ENCODE measurements at places on chromosomes 3 and 15. TPM values are rescaled to one million over a fixed set of nuclear protein-coding genes. Genes with fewer than 3 reads are reported as not detected.

LRRK1 gene
- 7.0 TPM for total RNA-seq

BFSP2 gene
- total RNA-seq: not detected

MCF2L2 gene
- total RNA-seq: 3.9 TPM

ARID3B gene
- total RNA-seq: 19.0 TPM

ANKUB1 gene
- not detected for total RNA-seq

CD96 gene
- not detected for total RNA-seq

DNA sequence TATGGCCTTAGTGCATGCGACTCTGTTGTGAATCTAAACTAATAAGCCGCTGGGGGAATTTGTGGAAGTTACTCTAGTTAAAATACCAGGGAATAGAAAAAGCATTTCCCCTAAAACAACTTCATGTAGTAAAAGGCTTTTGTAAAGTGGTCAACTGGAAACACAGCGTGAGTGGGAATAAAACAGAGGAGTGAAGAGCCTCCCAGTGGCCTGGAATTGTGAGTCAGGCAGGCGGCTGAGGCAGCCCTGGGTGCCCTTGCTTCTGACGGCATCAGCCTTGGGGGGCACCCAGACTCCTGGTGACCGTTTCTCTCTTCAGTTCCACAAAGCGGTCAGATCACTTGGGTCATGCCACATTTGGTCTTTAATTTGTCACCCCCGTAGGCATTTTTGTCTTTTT is 108.4 kb downstream of the GHSR start:
- no peak for DNase-seq

DNA sequence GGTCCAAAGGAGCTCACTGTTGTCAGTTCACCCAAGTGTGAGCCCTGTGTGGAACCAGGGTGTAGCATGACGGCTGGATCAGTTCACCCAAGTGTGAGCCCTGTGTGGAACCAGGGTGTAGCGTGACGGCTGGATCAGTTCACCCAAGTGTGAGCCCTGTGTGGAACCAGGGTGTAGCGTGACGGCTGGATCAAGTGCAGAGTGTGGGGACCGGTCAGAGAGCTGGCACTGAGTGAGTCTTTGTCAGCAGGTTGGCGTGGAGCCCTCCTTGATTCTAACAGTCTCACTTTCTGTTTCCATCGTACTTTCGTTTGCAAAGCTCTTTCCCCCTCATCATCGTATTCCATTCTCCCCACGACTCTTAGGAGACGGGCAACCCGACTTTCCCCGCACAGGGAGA is 57.9 kb upstream of the DLG1 start:
- no peak for DNase-seq

DNA sequence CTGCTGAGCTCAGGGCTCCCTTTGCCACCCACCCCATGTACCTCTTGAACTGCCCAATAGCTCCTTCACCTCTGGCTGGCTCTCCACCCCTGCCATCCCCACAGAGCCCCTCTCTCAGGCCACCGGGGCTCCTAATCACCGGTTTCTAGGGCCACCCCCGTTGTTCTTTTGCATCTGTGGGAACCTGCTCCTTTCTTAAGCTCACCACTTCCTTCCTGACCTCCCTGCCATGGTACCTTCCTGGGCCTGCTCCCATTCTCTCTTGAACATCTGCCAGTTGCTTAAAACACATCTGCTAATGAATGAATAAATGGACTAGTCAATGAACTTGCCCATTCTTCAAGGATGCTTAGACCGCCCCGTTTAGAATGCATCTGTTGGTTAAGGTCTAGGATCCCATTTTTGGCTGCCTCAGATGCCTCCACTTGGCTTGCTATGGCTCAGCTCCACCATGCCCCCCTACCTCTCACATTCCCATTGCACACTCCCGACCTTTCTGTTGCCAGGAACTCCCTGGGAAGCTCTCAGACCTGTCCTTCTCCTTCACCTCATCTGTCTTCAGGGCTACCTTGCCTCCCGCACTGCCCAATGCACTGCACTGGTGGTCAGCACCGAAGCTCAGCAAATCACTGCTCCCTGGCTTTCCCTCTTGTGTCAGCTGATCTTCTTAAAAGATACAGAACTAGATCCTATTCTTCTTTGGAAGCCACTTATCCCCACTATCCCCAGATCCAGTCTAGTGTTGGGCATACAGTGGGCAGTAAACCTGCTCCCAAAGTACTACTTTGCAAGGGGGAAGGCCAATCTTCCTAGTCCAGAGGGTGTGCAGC is 9.1 kb downstream of the AMOTL2 start:
- no peak for DNase-seq

- no peak for DNase-seq
Measured at GRCh38 chr15:88890495-88890894, 4.8 kb downstream of the HAPLN3 start.

DNA sequence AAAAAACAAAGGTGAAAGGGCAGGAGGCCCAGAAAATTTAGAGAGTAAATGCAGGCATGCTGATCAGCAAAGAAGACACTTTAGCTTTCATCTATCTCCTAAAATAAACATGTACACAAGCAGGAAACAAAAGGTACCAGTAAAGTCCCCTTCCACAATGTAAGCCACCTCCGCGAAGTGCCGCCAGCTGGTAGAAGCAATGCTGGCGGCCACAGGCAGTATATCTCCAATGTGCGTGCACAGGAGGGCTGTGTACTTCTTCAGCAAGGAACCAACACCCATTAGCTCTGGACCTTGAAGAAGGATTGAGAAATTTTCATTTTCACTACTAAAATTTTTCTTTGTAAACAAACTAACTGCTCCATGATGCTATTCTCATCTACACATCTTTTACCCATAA is 75.4 kb downstream of the HERC2 start:
- no peak for DNase-seq

DNA sequence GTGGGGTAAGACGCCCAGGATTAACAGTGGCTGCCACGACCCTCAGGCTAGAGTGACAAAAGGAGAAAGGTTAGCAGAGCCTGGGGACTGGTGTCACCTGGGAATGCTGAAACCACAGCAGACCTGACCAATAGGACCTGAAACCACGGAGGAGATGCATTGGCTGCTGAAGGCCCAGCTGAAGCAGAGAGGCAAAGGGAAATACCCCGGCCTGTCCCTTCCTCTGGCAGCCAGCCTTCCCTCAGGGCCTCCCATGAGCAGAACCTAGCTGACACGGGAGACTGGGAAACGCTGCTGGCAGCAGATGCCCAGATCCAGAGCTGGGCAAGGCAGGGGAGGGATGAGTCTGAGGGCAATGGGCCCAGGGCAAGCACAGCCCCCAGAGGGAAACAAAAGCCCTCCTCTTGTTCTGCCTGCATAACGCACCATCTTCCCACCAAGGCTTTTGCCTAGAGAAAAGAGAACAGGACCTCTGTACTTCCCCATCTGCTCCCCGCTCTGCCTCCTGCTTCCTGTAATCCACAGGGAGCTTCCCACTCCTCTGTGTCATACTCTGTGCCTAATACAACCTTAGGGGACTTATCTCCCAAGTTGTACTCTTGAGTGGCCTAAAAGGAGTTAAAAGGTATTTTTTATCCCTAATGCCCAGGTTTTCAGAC is 216.2 kb downstream of the ABHD5 start:
- no peak for DNase-seq

- no peak for DNase-seq
Measured at GRCh38 chr15:74380361-74381189, 13.1 kb upstream of the CYP11A1 start.

- no peak for DNase-seq
Measured at GRCh38 chr15:90907838-90908507, 4.9 kb downstream of the MAN2A2 start.

GRCh38 chr3:13857702-13858380 is 22.0 kb downstream of the WNT7A start:
- no peak for DNase-seq

DNA sequence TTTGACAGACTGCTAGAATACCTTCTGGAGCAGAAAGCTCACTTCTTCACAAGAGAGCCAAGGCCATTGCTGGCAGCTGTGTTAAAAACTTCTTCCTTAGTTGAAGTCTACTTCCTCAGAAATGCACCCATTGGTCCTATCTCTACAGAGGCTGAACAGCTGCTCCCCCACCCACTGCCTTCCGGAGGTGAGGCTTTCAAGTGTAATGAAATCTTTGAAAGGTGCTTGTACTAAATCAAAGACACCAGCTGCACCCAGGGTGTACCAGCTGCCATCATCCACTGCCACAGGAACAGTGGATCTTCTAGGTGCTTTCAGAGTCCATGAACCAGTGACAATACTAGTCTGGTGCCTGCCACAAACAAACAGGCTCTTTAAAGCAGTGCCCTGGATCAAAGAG is 26.4 kb upstream of the HERC1 start:
- DNase-seq: no peak

- no peak for DNase-seq
Measured at GRCh38 chr3:126978291-126978690, 4.6 kb upstream of the PLXNA1 start.

GRCh38 chr3:30347679-30348216 is 258.7 kb upstream of the TGFBR2 start:
- DNase-seq: peak; percentile 96

Data from PC-3 (cell line).